Colonic mucosa (tissue), 4 donors: ENCODE measurements at places on chromosomes 4 and X. TPM values are rescaled to one million over a fixed set of nuclear protein-coding genes. Genes with fewer than 3 reads are reported as not detected.

BANK1 gene
- 1.2 TPM for total RNA-seq

IL13RA2 gene
- 0.37 TPM for total RNA-seq

NLRP2B gene
- not detected for total RNA-seq

GRCh38 chr4:7598939-7599790, 164.4 kb upstream of the PSAPL1 start:
- H3K27ac ChIP-seq, result no peak overlapping the region
- H3K27me3 ChIP-seq, result no peaks in the 10 kb centered on the region
- no peak overlapping the region for H3K4me3 ChIP-seq
- DNase-seq, result no peak
- H3K4me1 ChIP-seq, result no peaks in the 10 kb centered on the region

- DNase-seq, result no peak
- no peaks in the 10 kb centered on the region for H3K27me3 ChIP-seq
- H3K4me1 ChIP-seq, result peaks cover 9% of the 10 kb centered on the region
- no peak overlapping the region for H3K4me3 ChIP-seq
- H3K27ac ChIP-seq, result peak overlapping the region; percentile 58
- H3K36me3 ChIP-seq, result no peaks in the 10 kb centered on the region
Measured at GRCh38 chrX:13000301-13000811, 25.4 kb downstream of the TMSB4X start.

TMEM154 gene
- 3.5 TPM for total RNA-seq

DNA sequence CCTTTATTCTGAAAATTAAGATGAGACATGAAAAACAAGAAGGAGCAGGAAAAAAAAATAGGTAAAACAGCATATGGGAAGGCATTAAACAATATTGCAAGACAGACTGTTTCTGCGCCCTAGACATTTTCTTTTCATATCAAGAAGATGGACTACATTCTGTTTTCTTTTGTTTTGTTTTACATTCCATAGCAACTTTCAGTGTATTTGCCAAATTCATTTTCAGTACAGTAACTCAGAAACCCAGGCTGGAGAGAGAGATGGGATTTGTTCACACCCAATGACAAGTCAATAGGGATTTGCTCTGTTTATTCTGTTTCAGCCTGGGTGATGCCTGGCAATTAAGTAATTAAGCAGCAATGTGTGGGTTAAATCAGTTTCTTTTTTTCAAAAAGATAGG, 892.8 kb upstream of the DIAPH2 start:
- no peaks in the 10 kb centered on the region for H3K36me3 ChIP-seq
- H3K27ac ChIP-seq, result no peak overlapping the region
- no peaks in the 10 kb centered on the region for H3K27me3 ChIP-seq
- no peak overlapping the region for H3K4me3 ChIP-seq
- DNase-seq, result no peak

DNA sequence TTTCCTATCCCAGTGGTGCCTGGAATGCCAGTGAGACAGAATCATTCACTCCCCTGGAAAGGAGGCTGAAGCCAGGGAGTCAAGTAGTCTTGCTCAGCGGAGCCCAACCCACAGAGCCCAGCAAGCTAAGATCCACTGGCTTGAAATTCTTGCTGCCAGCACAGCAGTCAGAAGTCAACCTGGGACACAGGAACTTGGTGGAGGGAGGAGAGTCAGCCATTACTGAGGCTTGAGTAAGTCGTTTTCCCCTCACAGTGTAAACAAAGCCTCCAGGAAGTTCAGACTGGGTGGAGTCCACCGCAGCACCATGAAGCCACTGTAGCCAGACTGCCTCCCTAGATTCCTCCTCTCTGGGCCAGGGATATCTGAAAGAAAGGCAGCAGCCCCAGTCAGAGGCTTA, 283.2 kb upstream of the CPEB2 start:
- no peaks in the 10 kb centered on the region for H3K4me1 ChIP-seq
- no peaks in the 10 kb centered on the region for H3K36me3 ChIP-seq
- peak; percentile 18 for DNase-seq
- no peak overlapping the region for H3K4me3 ChIP-seq
- H3K27ac ChIP-seq, result no peak overlapping the region
- H3K27me3 ChIP-seq, result no peaks in the 10 kb centered on the region

SPATA18 gene
- total RNA-seq, result 14.6 TPM

DNA sequence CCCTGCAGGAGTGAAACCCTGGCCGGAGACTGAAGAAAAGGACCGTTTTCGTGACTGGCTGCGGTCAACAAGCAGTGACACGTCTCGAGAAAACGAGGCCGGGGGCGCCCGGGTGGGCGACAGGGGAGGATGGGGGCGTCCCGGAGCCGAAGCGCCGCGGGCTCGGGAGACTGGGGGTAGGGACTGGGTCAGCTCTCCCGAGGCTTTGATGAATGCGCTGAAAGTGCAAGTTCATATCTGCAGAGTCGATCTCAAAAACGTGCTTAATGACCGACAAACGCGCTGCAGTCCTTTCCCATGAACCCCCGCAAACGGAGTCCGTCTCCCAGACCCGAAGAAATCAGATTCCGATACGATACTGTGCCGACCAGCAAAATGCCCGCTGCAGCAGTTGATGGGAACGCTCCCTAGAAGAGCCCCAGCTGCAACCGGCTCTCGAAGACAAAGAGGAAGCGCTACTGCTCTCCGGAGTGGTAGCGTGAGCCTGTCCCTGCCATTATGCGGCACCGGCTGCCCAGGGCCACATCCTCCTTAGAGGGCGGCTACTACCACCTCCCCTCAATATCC, 806 bp upstream of the CD99L2 start:
- no peaks in the 10 kb centered on the region for H3K27me3 ChIP-seq
- no peaks in the 10 kb centered on the region for H3K4me1 ChIP-seq
- DNase-seq, result peak; percentile 54
- peak overlapping the region; percentile 53 for H3K4me3 ChIP-seq
- H3K36me3 ChIP-seq, result no peaks in the 10 kb centered on the region

GRCh38 chr4:37967736-37968135, 7.5 kb downstream of the PTTG2 start:
- no peak for DNase-seq
- no peaks in the 10 kb centered on the region for H3K27me3 ChIP-seq
- H3K4me3 ChIP-seq, result no peak overlapping the region
- peaks cover 4% of the 10 kb centered on the region for H3K4me1 ChIP-seq
- H3K27ac ChIP-seq, result no peak overlapping the region
- H3K36me3 ChIP-seq, result no peaks in the 10 kb centered on the region

GRCh38 chrX:31508338-31508737, 436.5 kb upstream of the FTHL17 start:
- no peak overlapping the region for H3K27ac ChIP-seq
- no peaks in the 10 kb centered on the region for H3K4me1 ChIP-seq
- no peaks in the 10 kb centered on the region for H3K36me3 ChIP-seq

DNA sequence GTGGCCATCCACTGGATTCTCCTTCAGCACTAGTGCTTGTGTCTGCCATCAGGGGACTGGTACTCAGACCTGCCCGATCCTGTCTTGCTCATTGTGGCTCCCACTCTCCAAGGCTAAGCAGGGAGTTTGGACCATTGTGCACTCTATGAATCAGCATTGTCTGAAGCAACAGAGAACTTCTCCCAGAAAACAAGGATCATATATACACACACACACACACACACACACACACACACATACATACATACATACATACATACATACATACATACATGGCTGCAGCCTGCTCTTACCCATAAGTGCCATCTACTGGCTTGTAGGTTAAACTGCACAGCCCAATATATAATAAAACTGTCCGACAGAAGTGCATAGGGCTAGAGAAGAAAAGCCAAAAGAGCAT, 345.3 kb upstream of the LCORL start:
- no peak overlapping the region for H3K27ac ChIP-seq
- H3K4me3 ChIP-seq, result no peak overlapping the region
- no peak for DNase-seq
- no peaks in the 10 kb centered on the region for H3K36me3 ChIP-seq

- no peaks in the 10 kb centered on the region for H3K27me3 ChIP-seq
- DNase-seq, result no peak
- H3K4me3 ChIP-seq, result no peak overlapping the region
- H3K4me1 ChIP-seq, result no peaks in the 10 kb centered on the region
- no peak overlapping the region for H3K27ac ChIP-seq
- no peaks in the 10 kb centered on the region for H3K36me3 ChIP-seq
Measured at GRCh38 chrX:9797384-9798360, 11.4 kb downstream of the SHROOM2 start.

CXCL13 gene
- 1.1 TPM for total RNA-seq

GRCh38 chr4:149584722-149585121, 230.9 kb downstream of the IQCM start:
- H3K27ac ChIP-seq, result no peak overlapping the region
- H3K4me3 ChIP-seq, result no peak overlapping the region
- no peaks in the 10 kb centered on the region for H3K27me3 ChIP-seq
- no peaks in the 10 kb centered on the region for H3K36me3 ChIP-seq
- no peaks in the 10 kb centered on the region for H3K4me1 ChIP-seq

GRCh38 chr4:181682367-181683047, 560.7 kb upstream of the TENM3 start:
- no peak overlapping the region for H3K27ac ChIP-seq
- no peaks in the 10 kb centered on the region for H3K36me3 ChIP-seq

DNA sequence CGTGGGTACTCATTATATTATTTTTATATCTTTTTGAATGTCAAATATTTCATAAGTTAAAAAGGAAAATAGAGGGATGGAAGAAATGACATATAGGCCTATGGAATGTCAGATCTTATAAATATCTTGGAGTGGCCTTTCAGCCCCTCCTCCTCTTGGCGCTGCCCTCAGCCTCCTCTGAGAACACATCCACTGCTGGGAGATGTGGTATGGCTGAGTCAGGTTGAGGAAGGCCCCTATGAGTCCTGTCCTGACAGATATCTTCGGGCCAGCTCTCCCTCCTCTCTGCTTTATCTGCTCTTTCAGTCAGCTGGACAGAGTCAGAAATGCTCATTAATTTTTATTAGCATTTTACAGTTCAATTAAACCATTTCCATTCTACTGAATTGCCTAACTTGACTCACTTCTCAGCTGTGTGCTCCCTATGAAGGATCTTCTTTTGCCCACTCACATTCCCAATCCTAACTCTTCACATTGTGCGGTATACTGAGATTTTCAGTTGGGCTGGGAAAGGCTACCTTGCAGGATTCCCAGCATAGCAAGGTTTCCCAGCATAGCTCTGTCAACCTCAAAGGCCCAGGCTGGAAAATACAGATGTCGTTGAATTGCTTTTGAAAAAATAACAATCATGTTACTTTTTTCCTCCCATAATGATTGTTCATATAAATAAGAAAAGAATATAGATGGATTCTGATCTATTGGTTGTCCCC, 128.0 kb downstream of the ARHGEF9 start:
- no peak overlapping the region for H3K27ac ChIP-seq
- no peaks in the 10 kb centered on the region for H3K36me3 ChIP-seq
- no peaks in the 10 kb centered on the region for H3K27me3 ChIP-seq
- H3K4me3 ChIP-seq, result no peak overlapping the region
- no peak for DNase-seq

- H3K27me3 ChIP-seq, result no peaks in the 10 kb centered on the region
- DNase-seq, result no peak
- no peaks in the 10 kb centered on the region for H3K4me1 ChIP-seq
- no peak overlapping the region for H3K27ac ChIP-seq
- H3K36me3 ChIP-seq, result no peaks in the 10 kb centered on the region
Measured at GRCh38 chrX:41733939-41734338, 10.0 kb downstream of the GPR82 start.

DNA sequence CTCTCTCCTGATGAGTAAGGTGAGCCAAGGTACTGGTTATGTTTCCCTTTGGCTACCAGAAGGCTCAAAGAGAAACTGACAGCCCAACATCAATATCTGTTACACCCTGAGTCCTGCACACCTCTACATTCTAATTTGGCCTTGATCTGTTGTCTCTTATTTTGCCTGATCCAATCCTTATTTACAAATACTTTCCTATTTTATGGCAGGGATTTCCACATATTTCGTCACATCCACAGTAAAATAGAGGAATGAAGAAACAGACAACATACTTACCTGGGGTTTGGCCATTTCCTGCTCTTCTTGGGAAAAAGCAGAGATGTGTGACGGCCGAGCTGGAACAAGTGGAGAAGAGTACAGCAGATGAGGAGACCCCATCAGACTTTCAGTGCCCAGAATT, 1.5 kb downstream of the ZNF182 start:
- H3K27ac ChIP-seq, result no peak overlapping the region
- no peaks in the 10 kb centered on the region for H3K36me3 ChIP-seq
- H3K27me3 ChIP-seq, result no peaks in the 10 kb centered on the region
- DNase-seq, result no peak

DNA sequence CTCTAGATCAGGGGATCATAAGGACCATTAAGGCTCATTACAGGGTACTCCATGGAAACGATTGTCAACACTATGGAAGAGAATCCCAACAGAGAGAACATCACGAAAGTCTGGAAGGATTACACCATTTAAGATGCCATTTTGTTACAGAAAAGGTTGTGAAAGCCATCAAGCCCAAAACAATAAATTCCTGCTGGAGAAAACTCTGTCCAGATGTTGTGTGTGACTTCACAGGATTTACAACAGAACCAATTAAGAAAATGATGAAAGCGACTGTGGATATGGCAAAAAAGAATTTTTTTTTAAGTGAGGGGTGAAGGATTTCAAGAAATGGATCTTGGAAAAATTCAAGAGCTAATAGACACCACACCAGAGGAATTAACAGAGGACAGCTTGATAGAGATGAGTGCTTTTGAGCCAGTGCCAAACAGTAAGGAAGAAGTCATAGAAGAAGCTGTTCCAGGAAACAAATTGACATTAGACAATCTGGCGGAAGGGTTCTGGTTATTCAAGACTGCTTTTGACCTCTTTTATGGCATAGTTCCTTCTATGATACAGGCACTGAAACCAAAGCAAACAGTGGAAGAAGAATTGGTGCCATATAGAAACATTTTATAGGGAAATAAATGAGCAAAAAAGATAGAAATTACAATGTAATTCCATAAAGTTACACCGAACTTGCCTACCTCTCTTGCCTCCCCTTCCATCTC, 17.3 kb upstream of the LSM6 start:
- no peak overlapping the region for H3K4me3 ChIP-seq
- H3K4me1 ChIP-seq, result no peaks in the 10 kb centered on the region
- H3K27me3 ChIP-seq, result no peaks in the 10 kb centered on the region
- no peak for DNase-seq
- no peak overlapping the region for H3K27ac ChIP-seq

SSX1 gene
- not detected for total RNA-seq

ELF4 gene
- total RNA-seq, result 42.4 TPM

GRCh38 chr4:99201690-99202089, 17.4 kb downstream of the ADH6 start:
- DNase-seq, result no peak
- H3K4me1 ChIP-seq, result peaks cover 5% of the 10 kb centered on the region
- no peaks in the 10 kb centered on the region for H3K36me3 ChIP-seq
- no peaks in the 10 kb centered on the region for H3K27me3 ChIP-seq
- no peak overlapping the region for H3K4me3 ChIP-seq
- H3K27ac ChIP-seq, result no peak overlapping the region

DNA sequence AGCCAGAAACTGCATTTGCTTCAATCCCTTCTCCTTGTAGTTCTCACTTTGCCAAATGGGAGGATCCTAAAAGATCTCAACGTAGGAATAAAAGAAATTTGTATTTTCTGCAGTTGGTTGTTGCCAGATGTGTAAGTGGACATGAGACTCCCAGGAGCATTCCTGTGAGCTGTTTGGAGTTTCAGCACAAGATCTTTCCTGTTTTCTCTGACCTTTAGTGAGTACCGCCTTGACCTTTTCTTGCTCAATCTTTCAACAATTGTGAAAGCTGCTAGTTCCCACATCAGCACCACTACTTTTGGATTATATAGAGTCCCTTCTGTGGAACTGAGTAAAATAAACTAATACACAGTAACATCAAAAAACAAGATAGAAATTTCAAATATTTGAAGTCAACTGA, 683.8 kb upstream of the PABPC4L start:
- no peak overlapping the region for H3K4me3 ChIP-seq
- H3K4me1 ChIP-seq, result no peaks in the 10 kb centered on the region
- no peak for DNase-seq
- H3K36me3 ChIP-seq, result no peaks in the 10 kb centered on the region
- H3K27me3 ChIP-seq, result no peaks in the 10 kb centered on the region
- no peak overlapping the region for H3K27ac ChIP-seq

GRCh38 chrX:22803353-22803752, 196.4 kb upstream of the DDX53 start:
- DNase-seq, result no peak
- no peaks in the 10 kb centered on the region for H3K27me3 ChIP-seq
- H3K36me3 ChIP-seq, result no peaks in the 10 kb centered on the region
- H3K4me3 ChIP-seq, result no peak overlapping the region
